ENCODE measurements at places on chromosomes 3 and 15.

- no peaks in the 10 kb centered on the region for H3K27me3 ChIP-seq
- H3K36me3 ChIP-seq, result peaks cover 39% of the 10 kb centered on the region
- H3K4me1 ChIP-seq, result peaks cover 11% of the 10 kb centered on the region
- DNase-seq, result peak; percentile 58
These were observed 5.2 kb downstream of the POLR2H start for GRCh38 chr3:184366619-184367289.

- no peak for DNase-seq
- no peak overlapping the region for H3K4me3 ChIP-seq
- no peak overlapping the region for H3K27ac ChIP-seq
These were observed 272.2 kb upstream of the RARB start for GRCh38 chr3:25155652-25156471.

DNA sequence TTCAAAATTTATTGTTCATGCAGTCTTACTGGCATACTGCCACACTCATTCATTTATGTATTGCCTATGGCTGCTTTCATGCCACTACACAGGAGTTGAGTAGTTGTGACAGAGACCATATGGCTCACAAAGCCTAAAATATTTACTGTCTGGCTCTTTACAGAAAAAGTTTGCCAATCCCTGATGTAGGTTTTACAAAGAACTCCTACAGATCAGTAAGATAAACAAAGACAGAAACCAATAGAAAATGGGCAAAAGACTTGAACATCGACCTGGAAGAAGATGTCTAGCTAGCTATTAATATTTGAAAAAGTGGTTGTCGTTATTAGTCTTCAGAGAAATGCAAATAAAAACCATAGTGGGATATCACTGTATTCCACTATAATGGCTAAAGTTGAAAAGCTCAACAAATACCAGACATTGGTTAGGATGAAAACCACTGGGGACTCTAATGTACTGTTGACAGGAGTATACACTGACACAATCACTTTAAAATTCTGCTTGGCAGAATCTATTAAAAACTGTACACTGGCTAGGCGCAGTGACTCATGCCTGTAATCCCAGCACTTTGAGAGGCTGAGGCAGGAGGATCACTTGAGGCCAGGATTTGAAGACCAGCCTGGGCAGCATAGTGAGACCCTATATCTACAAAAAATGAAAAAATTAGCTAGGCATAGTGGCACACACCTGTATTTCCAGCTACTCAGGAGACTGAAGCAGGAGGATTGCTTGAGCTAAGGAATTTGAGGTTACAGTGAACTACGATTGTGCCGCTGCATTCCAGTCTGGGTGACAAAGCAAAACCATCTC lies 87.7 kb downstream of the NEO1 start:
- no peak for DNase-seq
- H3K4me1 ChIP-seq, result peaks cover 8% of the 10 kb centered on the region
- H3K27ac ChIP-seq, result no peak overlapping the region
- no peak overlapping the region for H3K4me3 ChIP-seq
- peaks cover 28% of the 10 kb centered on the region for H3K36me3 ChIP-seq
- no peaks in the 10 kb centered on the region for H3K27me3 ChIP-seq

- H3K36me3 ChIP-seq, result no peaks in the 10 kb centered on the region
- no peaks in the 10 kb centered on the region for H3K27me3 ChIP-seq
- no peak overlapping the region for H3K4me3 ChIP-seq
- H3K4me1 ChIP-seq, result no peaks in the 10 kb centered on the region
These were observed 77.5 kb downstream of the RPL22L1 start for GRCh38 chr3:170792471-170792870.

GRCh38 chr3:105365081-105365390 lies 1.7 kb upstream of the ALCAM start:
- H3K4me3 ChIP-seq, result no peak overlapping the region
- H3K4me1 ChIP-seq, result no peaks in the 10 kb centered on the region
- H3K27me3 ChIP-seq, result peaks cover 6% of the 10 kb centered on the region

GRCh38 chr15:63013052-63013808 lies 29.3 kb upstream of the TPM1 start:
- no peak overlapping the region for H3K27ac ChIP-seq
- no peak overlapping the region for H3K4me3 ChIP-seq
- no peak for DNase-seq
- H3K27me3 ChIP-seq, result no peaks in the 10 kb centered on the region
- no peaks in the 10 kb centered on the region for H3K4me1 ChIP-seq

DNA sequence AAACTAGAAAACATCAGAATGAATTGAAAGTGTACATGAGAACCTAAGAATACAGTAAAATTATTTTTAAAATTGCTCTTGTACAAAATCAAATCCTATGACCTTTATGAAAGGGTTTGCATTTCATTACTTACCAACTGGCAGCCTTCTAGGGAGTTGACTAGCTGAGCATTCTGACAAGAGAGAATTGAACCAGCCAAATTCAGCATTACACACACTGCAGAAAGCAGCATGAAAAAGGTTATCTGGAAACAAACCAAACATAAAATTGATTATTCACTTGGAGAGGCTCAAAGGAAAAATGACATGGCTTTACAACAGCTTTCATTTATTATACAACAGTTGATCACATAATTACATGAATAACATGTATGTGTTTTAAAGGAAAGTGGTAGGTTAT lies 17.4 kb downstream of the NSMCE3 start:
- no peaks in the 10 kb centered on the region for H3K27me3 ChIP-seq
- no peak overlapping the region for H3K27ac ChIP-seq
- no peaks in the 10 kb centered on the region for H3K36me3 ChIP-seq
- no peak for DNase-seq
- H3K4me3 ChIP-seq, result no peak overlapping the region

GRCh38 chr15:23877502-23878412 lies 190.7 kb upstream of the NDN start:
- H3K4me1 ChIP-seq, result no peaks in the 10 kb centered on the region
- DNase-seq, result peak; percentile 53
- no peak overlapping the region for H3K27ac ChIP-seq
- no peaks in the 10 kb centered on the region for H3K36me3 ChIP-seq
- H3K27me3 ChIP-seq, result no peaks in the 10 kb centered on the region
